ENCODE measurements at places on chromosomes 13 and 19.

GRCh38 chr19:48798937-48799336, 11.9 kb downstream of the BCAT2 start:
- DNase-seq: no peak

GRCh38 chr13:98889419-98890085, 88.3 kb downstream of the DOCK9 start:
- DNase-seq: no peak

DNA sequence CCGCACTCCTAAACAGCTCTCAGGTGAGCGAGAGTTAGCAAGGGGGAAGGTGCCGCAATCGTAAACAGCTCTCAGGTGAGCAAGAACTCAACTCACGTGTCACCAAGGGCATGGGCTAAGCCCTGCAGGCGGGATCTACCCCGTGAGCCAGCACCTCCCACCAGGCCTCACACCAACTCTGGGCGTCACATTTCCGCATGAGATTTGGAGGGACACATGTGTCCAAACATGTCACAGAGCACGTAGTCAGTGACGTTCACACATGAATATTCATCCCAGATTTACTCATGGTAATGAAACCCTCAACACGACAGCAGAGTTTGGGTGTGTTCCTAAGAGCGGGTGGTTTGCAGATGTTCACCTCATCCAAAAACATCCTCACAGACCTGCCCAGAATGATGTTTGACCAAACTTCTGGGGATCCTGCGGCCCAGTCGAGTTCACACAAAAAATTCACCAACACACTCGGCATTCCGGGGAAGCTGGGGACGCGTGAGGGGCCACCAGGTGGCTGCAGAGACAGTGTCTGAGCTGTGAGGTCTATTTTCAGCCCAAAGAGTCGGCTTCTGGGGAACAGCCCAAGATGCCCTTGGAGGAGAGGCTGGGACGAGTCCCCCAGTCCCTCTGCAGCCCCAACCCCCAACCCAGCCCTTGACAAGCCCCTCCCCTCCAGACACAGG, 19.6 kb downstream of the C2CD4C start:
- DNase-seq: no peak

DNA sequence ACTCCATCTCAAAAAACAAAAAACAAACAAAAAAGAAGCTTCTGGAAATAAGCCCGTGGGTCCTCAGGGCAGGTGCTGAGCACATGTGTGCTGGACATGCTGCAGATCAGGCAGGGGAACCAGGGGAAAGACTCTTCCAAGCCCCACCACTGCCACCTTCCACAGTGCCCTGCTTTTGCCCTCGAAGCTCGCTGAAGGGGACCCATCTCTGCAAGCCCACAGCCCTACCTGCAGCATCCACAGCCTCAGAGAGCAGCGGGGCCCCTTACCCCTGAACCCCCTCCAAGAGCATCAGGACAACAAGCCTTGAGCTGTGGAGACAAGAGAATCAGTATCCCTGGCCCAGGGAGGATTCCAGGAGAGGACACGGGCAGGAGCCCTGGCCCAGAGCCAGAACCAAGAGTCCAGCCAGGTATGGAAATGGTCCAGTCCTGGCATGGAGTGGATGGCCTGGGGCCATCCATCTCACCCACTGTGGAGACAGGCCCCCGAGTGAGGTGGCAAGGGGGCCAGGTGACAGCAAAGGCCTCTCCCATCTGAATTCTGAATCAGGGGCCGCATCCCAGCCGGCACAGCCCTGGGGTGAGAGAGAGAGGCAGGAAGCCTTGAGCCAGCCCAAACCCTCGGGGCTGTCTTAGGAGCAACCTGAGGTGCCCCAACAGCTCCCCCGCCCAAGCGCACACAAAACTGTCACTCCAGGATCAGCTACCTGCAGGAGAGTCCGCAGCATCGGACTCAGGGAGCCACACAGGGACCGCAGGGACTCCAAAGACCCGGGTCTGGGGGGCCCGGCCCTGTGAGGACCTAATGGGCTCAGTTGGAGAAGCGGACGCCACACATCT, 51.8 kb upstream of the TPM4 start:
- DNase-seq: no peak

GRCh38 chr19:42521346-42522030, 6.8 kb downstream of the CEACAM1 start:
- DNase-seq: no peak

DNA sequence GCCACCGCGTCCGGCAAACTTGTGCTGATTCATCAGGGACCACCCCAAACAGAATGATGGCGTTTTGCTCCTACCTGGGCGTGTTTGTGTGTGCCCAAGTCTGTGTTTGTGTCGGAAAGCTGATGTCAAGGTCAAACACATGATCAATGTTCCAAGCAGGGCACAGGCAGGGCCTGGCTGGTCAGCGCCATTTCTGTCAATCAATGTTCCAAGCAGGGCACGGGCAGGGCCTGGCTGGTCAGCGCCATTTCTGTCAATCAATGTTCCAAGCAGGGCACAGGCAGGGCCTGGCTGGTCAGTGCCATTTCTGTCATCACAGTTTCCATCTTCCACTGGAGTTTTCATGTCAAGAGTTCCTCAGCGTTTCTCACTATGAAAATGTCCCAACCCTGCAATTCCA, 14.9 kb upstream of the GRTP1 start:
- DNase-seq: no peak

GRCh38 chr13:105814902-105815250, 720.6 kb downstream of the EFNB2 start:
- no peak for DNase-seq

DNA sequence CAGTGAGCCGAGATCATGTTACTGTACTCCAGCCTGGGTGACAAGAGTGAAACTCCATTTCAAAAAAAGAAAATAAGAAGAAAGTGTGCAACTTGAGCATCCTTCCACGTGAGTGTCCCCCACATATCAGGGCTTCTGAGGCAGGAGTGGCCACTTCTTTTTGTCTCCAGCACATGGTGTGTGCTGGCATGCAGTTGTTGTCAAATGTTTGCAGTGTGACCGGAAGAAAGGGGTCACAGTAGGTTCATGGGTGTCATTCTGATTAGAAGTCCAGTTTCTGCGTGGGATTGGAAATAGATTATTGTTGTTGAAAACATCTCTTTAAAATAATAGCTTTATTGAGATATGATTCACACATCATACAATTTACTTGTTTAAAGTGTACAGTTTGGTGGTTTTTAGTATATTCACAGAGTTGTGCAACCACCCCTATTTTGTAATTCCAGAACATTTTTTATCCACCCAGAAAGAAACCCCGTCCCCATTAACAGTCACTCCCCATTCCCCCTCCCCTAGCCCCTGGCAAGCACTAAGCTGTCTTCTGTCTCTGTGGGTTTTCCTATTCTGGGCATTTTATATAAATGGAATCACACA, 2.2 kb downstream of the CRTC1 start:
- no peak for DNase-seq

- DNase-seq: no peak
Measured at GRCh38 chr19:1685046-1685445, 32.6 kb upstream of the TCF3 start.

DNA sequence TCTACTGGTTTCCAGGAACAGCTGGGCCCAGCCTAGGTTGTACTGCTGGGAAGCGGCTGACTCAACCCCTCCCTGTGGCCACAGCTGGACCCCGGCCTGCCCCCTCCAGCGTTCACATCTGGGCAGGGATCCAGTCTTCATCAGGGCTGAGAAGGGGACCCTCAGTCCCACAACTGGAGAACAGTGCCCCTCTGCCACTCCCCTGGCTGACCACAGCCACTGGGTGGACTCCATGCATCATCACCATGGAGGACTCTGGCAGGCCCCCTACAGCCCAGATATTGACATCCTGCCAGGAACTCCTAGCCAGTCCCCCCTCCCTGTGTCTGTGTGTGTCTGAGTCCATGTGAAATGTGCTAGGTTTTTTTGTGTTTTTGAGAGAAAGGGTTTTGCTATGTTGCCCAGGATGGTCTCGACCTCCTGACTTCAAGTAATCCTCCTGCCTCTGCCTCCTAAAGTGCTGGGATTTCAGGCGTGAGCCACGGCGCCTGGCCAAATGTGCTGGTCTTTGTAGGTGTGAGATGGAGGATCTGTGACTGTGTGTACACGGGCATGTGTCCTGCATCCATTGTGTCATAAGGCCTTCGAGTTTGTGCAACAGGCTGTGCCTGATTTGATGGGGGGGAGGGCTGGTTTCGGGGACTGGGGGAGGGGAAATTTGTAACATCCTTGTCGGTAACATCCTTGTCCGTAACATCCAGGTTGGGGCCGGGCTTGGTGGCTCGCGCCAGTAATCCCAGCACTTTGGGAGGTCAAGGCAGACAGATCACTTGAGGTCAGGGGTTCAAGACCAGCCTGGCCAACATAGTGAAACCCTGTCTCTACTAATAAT, 4.0 kb upstream of the HOOK2 start:
- DNase-seq: peak; percentile 83

- no peak for DNase-seq
Measured at GRCh38 chr19:14214580-14214979, 8.6 kb upstream of the ADGRL1 start.

GRCh38 chr13:33123066-33123859, 107.0 kb downstream of the KL start:
- no peak for DNase-seq

GRCh38 chr19:5054551-5055456, 85.9 kb downstream of the KDM4B start:
- DNase-seq: no peak

DNA sequence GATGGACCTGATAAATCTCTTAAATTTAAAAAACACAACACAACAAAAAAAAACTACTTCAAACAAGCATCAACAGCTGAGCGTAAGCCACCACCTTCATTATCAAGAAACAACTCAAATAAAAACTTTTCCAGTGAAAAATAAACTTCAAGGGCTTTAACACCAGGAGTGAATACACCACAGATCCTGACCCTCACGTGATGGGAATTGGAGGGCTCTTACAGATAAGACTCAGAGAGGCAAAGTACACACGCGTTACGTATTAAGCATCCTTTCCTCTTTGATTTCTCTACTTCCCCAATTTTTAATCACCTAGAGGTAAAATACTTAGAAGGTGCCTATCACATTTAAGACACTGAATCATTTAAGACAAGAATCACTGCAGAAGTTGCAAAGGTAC, 573 bp upstream of the STARD13 start:
- DNase-seq: no peak

GRCh38 chr13:76799696-76800095, 86.5 kb downstream of the KCTD12 start:
- DNase-seq: no peak

- no peak for DNase-seq
Measured at GRCh38 chr13:66926851-66927524, 303.1 kb downstream of the PCDH9 start.

DNA sequence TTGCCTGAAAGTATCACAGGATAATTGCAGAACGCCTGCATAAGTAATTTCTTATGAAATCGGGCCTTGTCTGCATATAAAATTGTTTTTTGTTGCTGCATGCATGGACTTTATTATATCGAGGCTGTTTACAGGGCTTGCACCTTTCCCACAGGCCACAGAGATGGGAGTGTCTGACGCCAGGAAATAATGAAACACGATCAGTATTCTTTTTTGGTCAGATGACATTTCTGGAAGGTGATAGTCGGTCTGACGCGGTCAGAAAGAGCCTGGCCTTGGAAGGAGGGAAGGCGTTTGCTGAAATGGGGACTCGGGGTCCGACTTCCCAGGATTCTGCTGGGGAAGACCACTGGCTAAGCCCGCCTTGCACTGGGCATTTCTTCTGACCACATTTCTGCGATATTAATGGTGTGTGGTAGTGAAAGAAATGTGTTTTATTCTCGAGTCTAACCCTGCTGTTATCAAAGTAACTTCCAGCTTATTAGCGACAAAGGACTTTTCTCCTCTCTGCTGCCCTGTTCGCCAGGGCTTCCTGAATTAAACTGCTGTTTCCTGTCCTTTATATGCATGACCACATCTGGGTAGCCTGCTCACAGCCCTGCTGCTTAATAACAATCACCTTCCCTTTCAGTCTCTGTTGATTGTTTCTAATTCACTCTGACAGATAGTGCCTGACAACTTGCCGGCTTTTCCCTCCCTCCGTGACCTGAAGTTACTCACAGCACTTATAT, 11.6 kb upstream of the ZNF536 start:
- no peak for DNase-seq

DNA sequence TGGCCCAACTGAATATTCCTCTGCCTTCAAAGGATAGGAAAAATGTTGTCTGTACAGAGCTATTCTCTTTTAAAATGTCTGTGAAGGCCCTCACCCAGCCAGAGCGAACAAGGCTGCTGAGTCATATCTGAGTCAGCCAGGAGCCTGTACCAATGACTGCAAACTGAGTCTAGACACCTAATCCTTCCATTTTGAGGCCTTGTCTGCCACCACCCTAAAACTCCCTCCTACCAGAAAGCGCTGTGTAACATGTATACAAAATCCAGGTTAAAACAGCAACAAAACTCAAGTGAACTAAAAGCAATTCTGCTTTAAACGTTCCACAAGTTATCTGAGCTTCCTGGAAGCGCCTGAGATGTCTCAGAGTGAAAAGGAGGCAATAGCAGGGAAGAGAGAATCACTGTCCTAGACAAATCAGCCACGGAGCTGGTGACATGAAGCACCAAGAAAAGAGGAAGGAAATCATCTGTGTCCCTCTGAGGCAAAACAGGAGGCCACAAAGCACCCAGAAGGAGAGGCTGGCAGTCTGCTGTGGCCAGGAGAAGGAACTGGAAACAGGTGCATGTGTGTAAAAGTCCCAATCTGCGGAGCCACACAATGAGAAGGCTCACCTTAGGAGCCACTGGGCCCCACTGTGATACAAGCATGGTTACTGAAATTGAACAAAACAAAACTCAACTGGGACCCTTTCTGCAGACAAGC, 10.2 kb downstream of the DHRS12 start:
- DNase-seq: peak; percentile 54

DNA sequence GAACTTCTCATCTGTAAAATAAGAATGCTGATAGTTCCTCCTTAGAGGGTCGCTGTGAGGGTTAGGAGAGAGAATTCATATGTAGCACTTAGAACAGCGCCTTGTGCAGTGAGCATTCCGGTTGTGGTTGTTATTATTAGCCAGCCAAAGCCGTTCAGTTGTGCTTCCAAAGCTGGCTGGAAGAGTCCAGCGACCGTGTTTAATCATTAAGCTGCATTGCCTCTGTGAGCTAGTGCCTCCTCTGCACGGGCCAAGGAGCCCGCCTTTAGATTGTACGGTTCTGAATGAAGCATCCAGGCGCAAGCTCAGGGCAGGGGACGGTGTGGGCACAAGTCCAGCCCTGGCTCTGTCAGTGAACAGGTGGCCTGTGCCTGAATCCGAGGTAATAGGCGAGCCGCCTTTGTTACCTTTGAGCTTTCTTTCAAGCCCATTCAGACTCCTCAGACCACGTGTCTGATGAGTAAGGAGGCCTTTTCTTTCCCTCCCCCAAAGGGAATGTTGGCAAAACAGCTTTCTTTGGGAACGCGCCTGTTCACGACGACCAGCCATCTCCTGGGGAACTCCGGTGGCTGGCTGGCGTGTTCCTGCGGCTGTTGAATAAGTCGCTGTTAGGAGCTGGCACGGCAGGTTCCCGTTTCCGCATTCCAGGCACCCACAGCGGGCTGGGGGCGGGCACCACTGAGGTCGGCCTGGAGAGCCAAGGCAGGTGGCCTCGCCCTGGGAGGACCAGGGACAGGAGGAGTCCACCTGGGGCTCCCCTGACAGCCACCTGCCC, 25.1 kb downstream of the SIPA1L3 start:
- peak; percentile 67 for DNase-seq

DNA sequence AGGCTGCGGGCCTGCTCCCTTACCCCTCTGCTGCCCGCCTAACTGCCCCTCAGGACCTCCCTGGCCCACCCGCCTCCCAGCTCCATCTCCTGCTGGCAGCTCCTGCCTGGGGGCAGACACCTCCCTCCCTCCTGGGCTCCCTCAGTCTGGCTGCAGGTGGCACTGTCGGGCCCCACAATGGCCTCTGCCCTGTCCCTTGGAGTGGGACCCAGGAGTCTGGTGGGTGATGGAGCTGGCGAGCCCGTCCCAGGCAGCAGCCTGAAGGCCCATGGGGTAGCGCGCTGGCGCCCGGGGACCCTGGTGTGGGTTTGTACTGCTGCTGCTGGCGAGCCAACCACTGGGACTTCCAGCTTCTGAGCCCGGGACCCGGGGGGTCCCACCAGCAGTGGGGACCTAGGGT, 83.6 kb downstream of the KDM4B start:
- no peak for DNase-seq
